ENCODE measurements at places on chromosomes 4 and X. TPM values are rescaled to one million over a fixed set of nuclear protein-coding genes. Genes with fewer than 3 reads are reported as not detected.

DNA sequence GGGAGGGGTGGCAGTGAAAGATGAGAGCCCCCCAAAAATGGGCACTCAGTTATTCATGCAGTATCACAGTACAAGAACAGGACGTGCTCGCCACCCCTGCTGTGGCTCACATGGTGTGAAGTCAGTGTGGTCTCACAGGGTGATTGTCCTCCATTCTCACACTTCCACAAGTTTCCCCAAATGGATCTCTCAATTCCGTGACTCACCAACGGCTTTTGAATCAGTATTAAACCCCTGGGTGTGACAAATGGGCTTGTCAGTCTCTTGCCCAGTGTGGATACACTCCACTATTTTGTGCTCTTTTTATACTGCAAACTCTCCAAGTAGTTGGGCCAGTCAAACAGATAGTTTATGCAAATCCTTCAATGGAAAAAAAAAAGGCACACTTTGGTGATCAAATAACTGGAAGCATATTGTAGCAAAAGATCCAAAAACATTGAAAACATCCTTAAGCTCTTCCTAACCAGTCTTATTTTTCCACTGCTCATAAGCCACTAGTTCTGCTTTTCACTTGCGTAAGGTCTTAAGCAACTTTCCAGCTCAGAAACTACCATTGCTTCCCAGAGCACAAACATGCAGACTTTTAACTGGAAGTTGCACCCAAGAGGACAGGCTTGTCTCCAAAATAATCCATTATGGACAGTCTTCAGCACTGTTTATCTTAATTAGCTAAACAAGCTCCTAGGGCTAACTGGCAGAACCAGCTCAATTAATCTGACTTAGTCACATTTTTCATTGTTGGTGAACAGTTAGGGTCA, 365.7 kb downstream of the PPP3CA start:
- DNase-seq: no peak
- H3K4me1 ChIP-seq: peaks cover 25% of the 10 kb centered on the region
- no peaks in the 10 kb centered on the region for H3K36me3 ChIP-seq
- H3K4me3 ChIP-seq: no peak overlapping the region

DNA sequence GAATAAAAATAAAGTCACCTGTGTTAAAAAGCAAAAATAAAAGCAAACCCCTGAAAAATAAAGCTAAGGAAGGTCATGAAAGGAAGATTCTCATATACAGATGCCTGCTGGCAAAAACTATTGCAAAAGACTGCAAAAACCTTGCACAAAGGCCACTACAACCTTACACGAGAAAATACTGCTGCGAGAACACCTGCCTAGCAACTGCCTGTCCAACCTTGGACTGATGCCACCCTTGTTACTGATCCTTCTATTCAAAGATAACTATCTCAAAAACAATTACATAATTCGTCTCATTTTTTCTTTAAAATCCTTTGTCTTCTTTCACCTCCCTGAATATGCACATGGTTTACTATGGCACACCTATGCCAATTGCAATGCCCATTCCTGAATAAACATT, 49.6 kb downstream of the SLC2A9 start:
- H3K27ac ChIP-seq: no peak overlapping the region
- no peaks in the 10 kb centered on the region for H3K36me3 ChIP-seq
- H3K27me3 ChIP-seq: no peaks in the 10 kb centered on the region
- H3K4me3 ChIP-seq: no peak overlapping the region
- peaks cover 1% of the 10 kb centered on the region for H3K4me1 ChIP-seq

The SPATA18 gene
- total RNA-seq: 0.28 TPM

The SAGE1 gene
- 0.05 TPM for total RNA-seq

GRCh38 chr4:159446266-159446976, 343.5 kb downstream of the RAPGEF2 start:
- peak; percentile 37 for DNase-seq
- no peaks in the 10 kb centered on the region for H3K4me1 ChIP-seq
- H3K36me3 ChIP-seq: no peaks in the 10 kb centered on the region
- H3K4me3 ChIP-seq: no peak overlapping the region

DNA sequence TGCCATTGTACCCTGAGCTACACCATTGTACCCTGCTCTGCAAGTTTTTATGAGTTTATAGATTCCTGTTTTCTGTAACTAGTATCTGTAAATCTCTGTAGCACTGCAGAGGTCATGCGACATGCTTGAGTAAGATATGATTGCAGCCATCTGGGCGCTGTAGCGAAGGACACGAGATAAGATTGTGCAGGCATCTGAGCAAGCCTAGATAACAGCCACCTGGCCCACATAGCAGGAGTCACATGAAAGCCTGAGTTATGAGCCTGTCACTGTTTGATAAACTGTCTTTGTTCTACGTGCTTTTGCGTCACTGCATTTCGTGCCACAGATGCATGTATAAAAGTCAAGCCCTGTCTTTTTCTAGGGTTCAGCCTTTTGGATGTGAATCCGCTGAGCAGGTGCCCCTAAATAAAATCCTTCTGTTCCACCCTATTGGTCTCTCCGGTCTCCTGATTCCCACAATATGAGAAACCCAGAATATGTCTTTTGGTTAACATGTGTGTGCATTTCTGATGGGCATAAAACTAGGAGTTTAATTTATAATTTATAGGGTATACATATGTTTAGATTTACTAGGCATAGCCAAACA, 327.6 kb upstream of the MAOA start:
- no peaks in the 10 kb centered on the region for H3K4me1 ChIP-seq
- DNase-seq: no peak
- no peak overlapping the region for H3K4me3 ChIP-seq
- H3K27ac ChIP-seq: no peak overlapping the region
- no peaks in the 10 kb centered on the region for H3K36me3 ChIP-seq

The TMEM131L gene
- 41.3 TPM for total RNA-seq

Measured in liver (tissue), 10 donors.